ENCODE measurements at places on chromosomes 16 and 17.

GRCh38 chr17:82802075-82802780, 37.6 kb downstream of the ZNF750 start:
- no peak for DNase-seq

- no peak for DNase-seq
These were observed 155.2 kb upstream of the PIRT start for GRCh38 chr17:10993126-10993525.

DNA sequence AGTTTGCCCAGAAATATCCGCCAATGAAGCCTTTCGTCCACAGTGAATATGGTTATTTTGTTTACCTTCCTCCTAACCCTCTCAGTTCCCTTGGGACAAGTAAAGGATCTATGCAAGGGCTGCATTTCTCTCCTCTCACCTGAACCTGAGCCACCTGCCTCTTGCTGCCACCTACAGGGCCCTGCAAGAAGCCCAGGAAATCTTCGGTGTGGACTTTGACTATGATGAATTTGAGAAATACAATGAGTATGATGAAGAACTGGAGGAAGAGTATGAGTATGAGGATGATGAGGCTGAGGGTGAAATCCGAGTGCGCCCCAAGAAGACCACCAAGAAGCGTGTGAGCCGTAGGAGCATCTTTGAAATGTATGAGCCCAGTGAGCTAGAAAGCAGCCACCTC, 14.0 kb downstream of the SUPT6H start:
- no peak for DNase-seq

DNA sequence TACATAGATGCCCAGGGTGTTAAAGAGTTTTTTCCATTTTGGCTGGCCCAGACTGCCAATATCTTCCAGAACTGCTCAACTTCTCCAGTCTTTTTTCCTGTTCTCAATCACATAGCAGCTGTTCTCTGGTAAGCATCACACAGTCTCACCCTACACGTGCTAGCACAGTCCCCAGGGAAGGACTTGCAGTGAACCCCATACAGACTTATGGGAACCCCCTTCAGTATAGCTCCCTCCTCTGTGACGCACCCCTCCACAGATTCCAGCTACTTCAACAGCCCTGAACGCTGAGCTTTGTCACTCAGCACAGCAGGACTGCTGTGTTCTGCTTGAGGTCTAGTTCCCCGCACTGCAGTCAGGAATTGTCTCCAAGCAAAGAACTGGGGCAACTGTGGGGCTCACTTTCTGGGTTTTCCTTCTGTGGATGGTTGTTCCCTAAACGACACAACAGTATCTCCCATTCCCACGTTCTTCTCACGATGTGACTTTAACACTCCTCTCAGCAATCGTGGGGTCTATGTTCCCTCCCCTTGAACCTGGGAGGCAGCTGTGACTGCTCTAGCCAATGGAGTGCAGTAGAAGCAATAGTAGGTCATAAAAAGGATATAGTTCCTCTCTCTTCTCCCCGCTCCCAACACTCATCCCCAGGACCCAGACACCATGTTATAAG, 3.6 kb downstream of the MMP28 start:
- DNase-seq, result no peak

GRCh38 chr17:49971848-49972485, 3.0 kb downstream of the DLX4 start:
- DNase-seq, result no peak
